Naive thymus-derived CD8-positive, alpha-beta T cell (primary cell): ENCODE measurements at places on chromosomes 7 and 10.
A peak's percentile ranks its signal among the peaks of the same experiment; 100 is the strongest.

DNA sequence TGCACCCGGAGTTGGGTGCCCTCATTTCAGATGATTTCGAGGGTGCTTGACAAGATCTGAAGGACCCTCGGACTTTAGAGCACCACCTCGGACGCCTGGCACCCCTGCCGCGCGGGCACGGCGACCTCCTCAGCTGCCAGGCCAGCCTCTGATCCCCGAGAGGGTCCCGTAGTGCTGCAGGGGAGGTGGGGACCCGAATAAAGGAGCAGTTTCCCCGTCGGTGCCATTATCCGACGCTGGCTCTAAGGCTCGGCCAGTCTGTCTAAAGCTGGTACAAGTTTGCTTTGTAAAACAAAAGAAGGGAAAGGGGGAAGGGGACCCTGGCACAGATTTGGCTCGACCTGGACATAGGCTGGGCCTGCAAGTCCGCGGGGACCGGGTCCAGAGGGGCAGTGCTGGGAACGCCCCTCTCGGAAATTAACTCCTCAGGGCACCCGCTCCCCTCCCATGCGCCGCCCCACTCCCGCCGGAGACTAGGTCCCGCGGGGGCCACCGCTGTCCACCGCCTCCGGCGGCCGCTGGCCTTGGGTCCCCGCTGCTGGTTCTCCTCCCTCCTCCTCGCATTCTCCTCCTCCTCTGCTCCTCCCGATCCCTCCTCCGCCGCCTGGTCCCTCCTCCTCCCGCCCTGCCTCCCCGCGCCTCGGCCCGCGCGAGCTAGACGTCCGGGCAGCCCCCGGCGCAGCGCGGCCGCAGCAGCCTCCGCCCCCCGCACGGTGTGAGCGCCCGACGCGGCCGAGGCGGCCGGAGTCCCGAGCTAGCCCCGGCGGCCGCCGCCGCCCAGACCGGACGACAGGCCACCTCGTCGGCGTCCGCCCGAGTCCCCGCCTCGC, at the start of gene EGFR:
Gene EGFR, plus strand, starts transcription at position 657 of the 830 bp plus-strand sequence. CDS start 261 bp downstream, outside the sequence.
- DNase-seq, result no peak

DNA sequence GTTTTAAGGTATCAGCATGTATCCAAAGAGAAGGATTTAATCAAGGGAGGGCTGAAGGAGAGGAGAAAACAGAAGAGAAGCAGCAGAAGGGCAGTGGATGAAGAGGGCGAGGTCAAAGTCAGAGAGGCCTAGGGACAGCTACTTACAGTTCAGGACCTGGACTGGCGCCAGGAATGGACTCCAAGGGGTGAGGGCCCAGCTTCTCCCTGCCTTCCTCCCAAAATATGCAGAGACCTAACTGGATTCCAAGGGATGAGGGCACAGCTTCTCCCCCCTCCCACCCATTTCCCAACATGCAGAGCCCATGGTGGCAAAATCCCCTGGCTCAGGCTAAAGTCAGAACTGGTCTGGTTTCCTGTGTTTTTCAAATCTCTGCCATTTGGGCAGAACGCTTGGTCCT, 3.4 kb upstream of the TCF7L2 start:
- no peak for DNase-seq

DNA sequence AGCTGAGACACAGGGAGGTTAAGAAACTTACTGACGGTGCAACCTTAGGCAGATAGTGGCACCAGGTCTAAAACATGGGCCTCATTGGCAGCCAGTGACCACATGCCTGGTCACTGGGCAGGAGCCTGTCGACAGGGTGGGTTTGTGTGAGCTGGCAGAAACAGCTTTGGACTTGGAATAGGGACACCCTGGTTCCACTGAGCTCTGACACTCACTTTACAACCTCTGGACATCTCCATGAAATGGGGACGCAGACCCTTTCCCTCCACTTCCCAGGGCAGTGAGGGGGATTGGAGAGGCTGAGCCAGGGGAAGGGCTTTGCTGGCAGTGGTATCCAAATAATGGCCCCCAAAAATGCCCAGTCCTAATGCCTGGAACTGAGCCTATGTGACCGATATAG, 49.7 kb downstream of the OAT start:
- DNase-seq, result no peak

DNA sequence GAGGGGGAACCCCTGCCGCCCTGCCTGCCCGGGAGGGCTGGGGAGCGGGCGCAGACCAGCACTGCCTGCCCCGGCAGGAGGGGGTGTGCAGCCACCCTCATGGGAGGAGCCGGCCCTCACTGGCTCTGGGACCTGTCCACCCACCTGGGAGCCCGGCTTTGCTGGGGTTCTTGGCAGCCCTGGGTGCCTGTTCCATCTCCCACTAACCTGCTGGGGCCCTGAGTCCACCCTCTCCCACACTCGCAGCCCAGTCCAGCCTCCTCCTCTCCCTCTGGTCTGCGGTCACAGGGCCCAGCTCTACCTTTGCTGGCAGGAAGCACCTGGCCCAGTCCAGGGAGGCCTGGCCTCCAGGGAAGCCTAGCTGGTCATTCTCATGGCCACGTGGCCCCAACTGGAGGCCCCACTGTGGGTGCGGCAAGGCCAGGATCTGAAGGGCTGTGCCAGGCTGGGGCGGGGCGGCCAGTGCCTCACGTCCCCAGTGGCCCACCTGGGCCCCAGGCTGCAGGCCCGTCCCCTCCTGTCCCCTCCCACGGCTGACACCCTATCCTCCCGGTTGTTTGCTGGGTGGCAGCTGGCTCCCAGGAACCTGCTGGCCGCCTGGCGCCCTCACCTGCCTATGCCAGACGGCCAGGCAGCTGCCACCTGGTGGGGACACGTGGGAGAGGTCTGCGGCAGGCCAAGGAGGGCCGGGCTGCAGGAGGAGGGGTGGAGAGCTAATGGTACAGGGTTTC, at the start of gene TMEM184A:
Gene TMEM184A, minus strand, starts transcription at position 393 of the 731 bp plus-strand sequence. CDS start 721 bp downstream, outside the sequence.
- peak; percentile 47 for DNase-seq

DNA sequence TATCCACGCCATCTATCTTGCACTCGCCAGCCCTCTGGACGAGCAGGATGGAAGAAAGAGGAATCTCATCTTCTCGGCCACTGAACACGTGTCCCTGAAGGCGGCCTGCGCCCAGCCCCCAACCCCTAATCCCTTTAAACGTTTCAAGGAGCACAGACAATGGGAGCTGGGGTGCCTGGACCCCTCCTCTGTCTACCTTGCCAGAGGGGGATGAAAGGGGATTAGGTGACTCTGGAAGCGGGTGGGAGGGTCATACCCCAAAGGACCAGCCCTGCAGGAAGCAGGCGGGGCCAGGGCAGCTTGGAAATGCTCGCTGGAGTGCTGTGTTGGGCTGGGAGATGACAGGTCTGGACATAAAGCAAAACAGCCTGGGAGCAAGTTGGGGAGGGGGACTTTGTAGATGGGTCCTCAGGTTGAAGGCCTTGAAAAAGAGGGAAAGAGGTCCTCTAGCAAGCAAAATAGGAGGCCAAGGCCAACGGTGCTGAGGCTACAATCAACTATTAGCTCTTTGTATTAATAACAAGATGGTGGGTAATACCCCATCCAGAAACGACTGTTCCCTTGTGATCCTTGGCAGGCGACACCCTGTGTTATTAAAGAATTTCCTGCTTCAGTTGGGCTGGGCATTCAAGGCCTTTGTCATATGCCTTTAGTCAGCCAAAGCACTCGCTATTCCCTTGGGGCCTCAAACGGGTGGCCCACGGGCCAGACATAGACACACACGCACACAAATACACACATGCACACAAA, 126.5 kb upstream of the UNC5B start:
- DNase-seq, result no peak

DNA sequence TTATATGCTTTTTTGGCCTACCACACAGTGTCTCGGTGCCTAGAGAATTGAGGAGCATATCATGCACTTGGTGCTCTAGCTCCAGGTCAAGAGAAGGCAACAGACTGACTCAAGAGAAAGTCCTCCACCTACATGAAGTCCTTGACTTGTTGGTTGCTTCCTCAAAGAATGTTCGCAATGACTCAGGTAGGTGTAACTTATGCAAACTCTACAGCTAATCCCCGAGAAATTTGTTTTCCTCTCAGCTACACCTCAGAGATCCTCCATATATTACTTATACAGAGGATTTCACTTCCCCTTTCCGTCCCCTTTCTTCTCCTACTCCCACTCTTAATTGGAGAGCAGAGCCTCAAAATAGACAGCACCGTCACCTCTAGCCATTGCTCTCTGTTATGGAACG, 1013.1 kb downstream of the KCNMA1 start:
- DNase-seq, result no peak

- DNase-seq, result no peak
Measured at GRCh38 chr10:119135513-119135881, 30.0 kb downstream of the SFXN4 start.

DNA sequence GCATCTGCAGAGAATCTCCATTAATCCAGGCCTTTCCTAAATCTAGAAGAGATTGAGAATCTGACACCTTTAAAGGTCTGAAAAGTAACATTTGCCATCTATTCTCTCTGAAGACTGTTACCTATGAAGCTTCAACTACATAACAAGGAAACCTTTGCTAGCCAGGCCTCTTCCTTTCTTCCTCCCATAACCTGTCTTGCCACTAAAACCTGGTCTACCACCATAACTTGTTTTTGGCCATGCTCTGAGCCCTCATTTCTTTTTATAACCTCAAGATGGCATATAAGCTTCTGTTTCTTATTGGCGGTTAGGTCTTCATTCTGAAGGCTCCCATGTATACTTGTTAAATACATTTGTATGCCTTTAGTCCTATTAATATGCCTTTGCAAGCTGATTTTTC, 348.4 kb upstream of the MEOX2 start:
- no peak for DNase-seq

GRCh38 chr7:67251986-67252558, 255.4 kb downstream of the TYW1 start:
- no peak for DNase-seq

DNA sequence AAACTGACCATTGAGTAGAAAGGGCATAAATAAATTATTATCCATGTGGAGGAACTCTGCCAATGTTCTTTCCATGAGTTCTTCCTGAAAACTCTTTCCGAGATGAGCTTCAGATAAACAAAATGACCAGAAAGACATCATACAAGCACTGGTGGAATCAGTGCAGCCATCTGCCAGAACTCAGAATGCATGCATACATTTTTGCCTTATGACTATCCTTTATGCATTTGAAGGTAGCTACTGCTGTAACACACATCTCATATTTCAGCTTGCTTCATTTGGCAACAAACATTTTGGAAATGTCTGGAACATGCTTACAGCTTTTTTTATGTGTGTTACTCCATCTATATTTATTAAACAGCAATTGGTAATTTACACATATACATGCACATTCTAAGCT, 448.9 kb downstream of the PLXDC2 start:
- DNase-seq, result no peak

DNA sequence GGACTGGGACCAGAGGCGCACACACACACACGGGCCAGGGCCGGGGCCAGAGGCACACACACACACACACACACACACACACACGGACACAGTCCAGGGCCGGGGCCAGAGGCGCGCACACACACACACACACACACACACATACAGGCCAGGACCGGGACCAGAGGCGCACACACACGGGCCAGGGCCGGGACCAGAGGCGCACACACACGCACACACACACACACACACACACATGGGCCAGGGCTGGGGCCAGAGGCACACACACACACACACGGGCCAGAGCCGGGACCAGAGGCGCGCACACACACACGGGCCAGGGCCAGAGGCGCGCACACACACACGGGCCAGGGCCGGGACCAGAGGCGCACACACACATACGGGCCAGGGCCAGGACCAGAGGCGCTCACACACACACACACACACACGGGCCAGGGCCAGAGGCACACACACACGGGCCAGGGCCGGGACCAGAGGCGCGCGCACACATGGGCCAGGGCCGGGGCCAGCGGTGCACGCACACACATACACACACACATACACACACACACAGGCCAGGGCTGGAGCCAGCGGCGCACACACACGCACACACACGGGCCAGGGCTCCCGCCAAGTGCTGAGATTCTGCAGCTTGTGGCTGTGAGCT, 268.8 kb downstream of the ELFN1 start:
- no peak for DNase-seq

DNA sequence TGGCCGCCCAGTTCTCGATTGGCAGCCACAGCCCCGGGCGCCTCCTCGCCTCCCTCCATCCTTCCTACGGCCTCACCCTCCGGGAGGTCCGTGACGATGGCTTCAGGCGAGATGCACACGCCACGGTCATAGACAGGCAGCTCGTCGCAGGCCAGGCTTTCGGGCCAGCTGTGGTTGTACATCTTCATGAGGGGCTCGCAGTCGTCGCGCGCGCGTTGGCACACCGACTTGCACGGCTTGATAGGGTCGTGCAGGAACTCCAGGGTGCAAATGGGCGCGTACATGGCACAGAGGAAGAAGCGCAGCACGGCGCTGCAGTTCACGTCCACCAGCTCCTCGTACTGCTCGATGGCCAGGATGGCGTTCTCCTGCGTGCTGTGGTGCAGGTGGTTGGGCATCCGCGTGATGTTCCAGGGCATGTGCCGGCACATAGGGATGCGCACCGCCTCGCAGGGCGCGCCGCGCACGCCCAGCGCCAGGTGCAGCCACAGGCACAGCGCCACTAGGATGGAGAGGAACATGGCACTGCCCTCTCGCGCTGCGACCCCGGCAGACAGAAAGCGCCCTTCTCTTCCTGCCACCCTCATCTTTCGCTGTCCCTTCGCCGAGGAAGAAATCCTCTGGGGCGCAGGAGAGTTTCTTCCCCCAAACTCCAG, 472 bp downstream of the SFRP4 start:
- no peak for DNase-seq

- no peak for DNase-seq
Measured at GRCh38 chr7:36898186-36898585, 173.9 kb upstream of the AOAH start.

DNA sequence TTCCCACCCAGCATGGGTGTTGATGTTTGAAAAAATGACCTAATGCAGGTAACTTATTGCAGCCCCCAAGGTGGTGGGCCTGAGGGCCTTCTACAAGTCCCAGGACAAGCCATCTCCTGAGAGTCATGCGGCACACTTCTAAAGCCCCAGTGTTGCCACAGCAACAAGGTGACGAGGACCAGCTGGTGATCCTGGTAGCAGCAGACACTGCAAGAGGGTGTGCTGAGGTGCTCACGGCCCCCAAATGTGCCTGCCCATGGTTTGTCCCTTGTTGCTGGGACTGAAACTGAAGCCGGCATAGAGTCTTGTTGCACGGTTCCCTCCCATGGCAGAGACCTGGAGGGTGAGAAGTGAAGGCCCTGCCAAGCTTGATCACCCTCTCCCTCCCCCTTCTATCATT, 333.2 kb upstream of the MGMT start:
- no peak for DNase-seq

GRCh38 chr7:148708026-148708885, 9.6 kb downstream of the CUL1 start:
- DNase-seq, result no peak

DNA sequence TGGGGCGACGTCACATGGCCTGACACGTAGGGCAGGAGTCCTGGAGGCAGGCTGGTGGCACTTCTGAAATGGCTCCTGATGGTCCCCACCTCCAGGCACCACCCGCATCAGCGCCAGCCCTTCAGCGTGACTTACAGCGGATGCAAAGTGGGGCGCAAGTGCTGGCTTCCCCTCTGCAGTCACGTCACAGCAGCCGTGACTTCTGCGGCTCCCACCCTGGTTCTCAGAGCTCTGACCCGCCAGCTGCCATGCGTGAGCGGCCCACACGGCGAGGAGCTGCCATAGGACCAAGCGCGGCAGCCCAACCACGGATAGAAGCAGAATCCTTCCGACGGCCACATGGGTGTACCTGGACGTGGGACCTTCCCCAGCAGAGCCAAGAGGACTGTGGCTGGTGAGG, 159.0 kb downstream of the ELFN1 start:
- no peak for DNase-seq
